ENCODE measurements at places on chromosomes 3 and 15.

DNA sequence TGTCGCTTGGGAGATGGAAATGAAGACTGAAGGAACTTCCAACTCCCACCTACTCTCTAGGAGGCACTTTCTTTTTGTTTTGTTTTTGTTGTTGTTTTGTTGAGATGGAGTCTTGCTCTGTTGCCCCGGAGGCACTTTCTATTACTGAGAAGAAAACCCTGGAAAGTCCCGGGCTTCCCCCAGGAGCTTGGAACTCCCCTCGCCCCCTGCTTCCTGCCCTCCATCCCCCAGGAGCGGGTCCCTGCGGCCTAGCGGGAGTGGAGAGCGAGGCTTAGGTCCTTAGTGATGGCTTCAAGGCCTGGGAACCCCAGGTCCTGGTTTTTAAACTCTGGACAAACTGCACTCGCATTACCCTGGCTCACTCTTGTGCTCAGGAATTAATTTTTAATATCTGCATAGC lies 195.7 kb downstream of the OCA2 start:
- no peak for DNase-seq

GRCh38 chr3:150230037-150230436 lies 178.1 kb upstream of the TSC22D2 start:
- DNase-seq, result no peak

DNA sequence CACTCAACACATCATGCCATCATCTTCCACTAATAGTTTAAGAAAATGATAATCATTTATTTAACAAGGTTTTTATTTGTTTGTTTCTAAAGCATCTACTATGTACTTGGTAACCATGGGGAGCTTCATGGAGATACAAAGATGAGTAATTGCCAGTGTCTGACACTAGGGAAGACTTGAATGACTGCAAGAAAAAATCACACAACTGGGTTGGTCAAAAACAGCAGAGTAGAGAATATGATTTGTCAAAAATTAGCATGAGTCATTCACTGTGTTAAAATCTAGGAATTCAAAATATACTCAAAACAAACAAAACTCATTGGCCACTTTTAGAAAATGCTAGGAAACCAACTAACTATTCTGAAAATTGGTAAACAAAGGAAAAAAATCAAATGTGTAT lies 6.3 kb downstream of the BNC1 start:
- DNase-seq, result peak; percentile 87

DNA sequence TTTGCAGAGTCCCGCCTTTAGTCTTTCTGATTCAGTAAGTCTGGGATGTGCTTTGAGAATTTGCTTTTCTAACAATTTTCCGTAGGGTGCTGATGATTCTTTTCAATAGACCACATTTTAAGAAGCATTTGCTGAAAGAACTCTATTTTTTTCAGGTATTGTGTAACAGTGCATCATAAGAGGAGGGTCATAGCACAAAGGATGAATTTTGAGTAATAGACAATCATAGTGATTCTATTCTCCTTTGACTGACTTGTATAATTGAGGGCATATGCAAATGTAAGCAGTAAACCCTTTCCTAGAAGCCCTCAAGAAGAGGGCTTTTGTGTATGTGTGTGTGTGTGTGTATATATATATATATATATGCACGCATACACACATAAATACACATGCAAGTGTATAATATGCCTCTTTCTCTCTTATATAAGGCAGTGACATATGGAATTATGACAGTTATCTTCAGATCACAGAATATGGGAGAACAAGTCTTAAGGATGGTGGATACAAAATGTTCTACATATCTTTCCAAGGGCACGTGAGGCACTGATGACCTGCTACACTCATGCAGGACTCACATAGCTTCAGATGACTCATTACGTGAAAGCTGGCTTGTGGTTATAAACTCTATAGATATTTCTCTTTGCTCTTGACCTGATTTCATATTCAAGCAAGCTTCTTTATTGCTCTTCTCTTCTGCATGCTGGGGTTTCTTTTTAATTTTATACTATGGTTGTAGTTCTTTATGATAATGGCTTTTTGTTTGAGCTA lies 6.5 kb upstream of the PLSCR1 start:
- peak; percentile 96 for DNase-seq

DNA sequence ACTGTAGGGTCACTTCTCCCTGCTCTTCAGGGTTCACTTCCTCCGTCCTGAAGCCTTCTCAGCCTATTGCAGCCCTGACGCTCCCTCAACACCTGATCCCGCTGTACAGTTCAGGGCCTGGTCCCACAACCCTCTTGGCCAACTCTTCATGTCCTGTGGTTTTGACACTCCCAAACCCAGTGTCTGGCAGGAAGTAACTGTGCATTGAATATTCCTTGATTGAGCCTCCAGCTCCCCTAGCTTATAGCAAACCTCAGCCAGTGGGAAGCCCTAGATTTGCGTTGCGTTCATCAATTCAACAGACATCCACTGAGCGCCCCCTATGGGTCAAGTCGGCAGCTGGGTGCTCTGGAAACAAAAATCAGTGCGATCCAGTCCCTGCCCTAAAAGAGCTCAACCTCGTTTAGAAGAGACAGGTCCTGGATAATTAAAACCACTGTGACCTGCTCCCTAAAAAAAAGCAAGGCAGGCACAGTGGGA lies 13.5 kb downstream of the UBAP1L start:
- peak; percentile 69 for DNase-seq

GRCh38 chr3:46934498-46935167 lies 41.9 kb downstream of the CCDC12 start:
- DNase-seq, result peak; percentile 91

- DNase-seq, result peak; percentile 96
Observed at GRCh38 chr3:58526515-58526957, 10.5 kb downstream of the ACOX2 start.

- no peak for DNase-seq
Observed at GRCh38 chr3:188979669-188980310, 192.0 kb upstream of the TPRG1 start.

- DNase-seq, result no peak
Observed at GRCh38 chr3:100641471-100642032, 32.2 kb downstream of the ADGRG7 start.

DNA sequence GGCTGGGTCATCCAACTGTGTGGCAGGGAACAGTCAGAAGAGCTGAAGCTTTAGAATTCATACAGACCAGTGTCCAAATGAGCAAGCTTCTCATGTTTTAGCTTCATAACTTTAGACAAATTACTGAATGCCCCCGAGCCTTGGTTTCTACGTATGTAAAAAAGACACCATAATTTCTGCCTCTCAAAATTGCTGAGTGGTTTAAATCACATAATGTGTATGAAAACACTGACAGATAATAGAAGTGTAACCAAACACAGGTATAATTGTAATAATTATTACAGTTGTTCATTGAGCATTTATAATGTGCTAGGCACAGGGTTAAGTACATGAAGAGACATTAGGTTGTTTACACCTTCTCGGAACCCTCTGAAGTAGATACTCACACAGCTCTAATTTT lies 207.2 kb downstream of the IGSF11 start:
- no peak for DNase-seq

DNA sequence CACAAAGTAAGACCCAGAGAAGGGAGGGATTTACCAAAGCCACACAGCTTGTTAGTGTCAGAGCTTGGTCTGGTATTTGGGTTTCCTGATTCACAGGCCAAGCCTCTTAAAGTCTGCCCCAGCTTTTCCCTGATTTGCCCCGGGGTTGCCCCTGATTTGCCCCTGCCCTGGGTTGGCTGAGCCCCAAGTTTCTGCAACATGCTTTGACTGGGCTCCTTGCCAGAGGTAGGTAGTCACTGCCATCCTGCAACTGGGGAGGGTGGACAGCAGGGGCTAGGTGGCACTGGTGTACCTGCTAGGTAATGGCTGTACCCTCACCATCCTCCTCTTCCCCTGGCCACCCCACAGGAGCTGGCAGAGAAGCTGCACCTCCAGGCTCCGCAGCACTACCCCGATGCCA lies 2.5 kb downstream of the MPI start:
- no peak for DNase-seq

GRCh38 chr3:86930181-86930580 lies 60.8 kb downstream of the VGLL3 start:
- no peak for DNase-seq

GRCh38 chr15:72844067-72844466 lies 60.5 kb upstream of the ADPGK start:
- DNase-seq, result no peak

DNA sequence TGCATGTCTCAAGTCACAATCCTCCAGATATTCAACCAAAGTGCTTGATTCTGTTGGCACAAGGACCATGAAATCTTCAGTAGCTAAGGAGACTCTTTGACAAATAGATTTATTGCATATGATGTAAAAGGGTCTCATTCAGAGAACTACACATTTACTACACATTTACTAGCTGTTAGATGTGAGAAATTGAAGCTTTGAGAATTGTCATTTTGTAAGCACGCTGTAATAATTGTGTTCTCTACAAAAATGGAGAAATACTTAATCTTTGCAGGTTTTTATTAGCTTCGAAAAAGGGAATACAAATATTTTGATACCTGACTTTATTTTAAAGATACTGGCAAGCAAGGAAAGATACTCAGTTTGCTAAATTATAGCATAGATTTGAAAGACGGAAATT lies 70.2 kb upstream of the CHD2 start:
- no peak for DNase-seq

GRCh38 chr3:180594631-180595558 lies 7.1 kb upstream of the TTC14 start:
- DNase-seq, result peak; percentile 47

DNA sequence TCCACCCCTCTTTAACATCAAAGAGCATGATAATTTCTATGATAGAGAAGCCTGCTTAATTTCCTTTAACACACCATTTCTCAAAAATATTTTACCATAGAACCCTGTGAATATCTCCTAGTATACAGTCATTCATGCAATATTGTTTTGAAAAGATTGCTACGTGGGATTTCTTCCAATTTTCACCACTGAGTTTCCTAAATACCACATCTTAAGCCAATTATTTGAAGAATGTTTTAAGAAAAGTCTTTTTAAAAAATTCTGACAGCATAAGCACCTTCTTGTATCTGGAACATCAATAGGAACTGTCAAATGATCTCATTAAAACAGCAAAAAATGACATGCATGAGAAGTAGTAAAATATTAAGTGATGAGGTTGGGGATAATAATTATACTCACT lies 1126.7 kb downstream of the TUSC7 start:
- no peak for DNase-seq

GRCh38 chr15:27317736-27318135 lies 346.8 kb downstream of the GABRG3 start:
- DNase-seq, result no peak

Data from amniotic epithelial cell (primary cell).